HTR-8/SVneo (cell line): ENCODE measurements at places on chromosomes 3 and 15.
A peak's percentile ranks its signal among the peaks of the same experiment; 100 is the strongest.

DNA sequence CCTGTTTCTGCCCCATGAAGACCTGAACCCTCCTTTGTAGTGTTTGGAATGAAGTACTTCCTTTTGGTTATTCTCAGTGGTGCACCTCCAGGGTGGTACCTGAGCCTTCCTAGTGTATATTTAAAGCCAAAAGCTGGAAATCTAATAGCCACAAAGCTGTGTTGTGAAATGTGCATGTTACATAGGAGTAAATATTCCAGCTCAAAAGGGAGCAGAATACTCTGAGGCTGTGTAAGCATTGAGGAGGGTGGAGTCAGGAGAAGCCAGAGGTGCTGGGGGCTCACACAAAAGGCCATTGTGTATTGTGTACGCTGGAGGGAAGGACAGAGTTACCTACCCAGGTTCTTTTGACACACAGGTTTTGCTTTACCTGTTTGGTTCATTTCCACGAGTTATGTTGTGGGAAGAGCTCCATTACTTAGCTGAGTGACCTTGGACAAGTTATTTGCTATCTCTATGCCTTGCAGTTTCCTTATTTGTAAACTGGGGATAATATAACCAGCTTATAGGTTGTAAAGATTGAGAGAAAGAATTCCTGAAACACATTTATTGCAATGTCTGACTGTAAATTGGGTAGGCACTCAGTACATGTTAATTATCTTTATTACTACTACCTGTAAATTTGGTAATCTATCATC is 24.7 kb downstream of the GPR171 start:
- DNase-seq: no peak

DNA sequence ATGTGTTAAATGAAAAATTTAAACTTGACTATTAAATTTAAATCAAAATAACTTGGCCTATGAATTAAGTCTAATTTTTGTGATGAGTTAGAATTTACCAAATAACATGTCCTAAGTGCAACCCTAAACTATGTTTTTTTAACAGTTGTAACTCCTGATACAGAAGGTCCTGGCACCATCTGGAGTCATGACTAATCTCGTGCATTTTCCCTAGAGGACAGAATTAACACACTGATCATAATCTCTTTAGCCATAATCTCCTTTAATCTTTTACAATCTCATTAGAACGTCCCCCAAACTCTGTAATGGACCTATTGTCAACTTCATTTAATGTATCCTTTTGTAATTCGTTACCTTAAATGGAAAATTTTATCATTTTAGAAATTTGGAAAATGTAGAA is 100.6 kb downstream of the SUCNR1 start:
- DNase-seq: peak; percentile 18

DNA sequence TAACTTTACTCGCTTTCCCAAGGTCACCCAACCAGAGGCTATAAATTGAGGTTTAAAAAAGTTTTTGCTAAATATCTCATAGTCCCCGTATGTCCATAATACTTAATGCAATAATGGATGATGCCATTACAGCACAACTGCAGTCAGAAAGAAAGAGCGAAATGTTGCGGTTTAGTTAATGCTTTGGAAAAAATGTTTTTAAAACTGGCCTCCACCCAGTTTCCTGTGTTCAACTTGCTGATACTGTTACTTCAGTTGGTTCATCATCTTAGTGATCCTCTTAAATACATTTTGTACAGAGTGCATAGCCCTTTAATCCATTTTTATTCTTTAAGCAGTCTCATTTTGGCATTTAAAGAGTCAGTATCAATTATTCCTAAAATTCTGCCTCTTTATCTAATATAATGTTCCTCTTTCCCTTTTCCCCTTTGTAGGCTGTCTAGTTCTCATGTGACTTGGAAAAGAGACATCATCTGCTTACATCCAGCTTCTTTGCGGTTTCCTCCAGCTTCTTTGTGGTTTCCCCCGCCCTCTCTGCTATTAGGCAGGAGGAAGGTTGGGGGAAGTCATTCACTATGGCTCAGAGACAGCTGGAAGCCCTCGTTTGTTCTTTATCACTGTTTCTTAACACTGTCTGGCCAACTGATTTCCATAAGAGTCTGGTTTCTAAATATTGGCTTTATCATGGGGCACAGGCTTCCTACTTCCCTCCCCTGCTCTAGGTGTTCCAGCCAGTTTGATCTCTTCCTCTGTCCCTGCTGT is 154.3 kb downstream of the GOLIM4 start:
- no peak for DNase-seq

DNA sequence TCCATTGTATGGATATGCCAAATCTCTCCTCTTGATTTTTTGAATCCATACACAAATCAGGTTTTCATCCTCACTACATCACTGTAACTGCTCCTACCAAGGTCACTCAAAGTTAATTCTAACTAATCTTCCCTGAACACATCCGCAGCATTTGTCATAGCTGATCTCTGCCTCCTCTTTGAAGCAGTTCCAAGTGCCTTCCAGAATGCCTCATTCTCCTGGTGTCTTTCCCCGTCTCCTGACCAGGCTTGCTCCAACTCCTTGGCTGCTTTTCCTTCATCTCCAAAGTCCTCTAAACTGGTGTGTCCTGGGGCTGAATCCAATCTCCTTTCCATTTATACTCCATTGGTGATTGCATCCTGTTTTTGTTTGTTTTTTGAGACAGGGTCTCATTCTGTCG is 26.8 kb downstream of the KLHDC8B start:
- no peak for DNase-seq

DNA sequence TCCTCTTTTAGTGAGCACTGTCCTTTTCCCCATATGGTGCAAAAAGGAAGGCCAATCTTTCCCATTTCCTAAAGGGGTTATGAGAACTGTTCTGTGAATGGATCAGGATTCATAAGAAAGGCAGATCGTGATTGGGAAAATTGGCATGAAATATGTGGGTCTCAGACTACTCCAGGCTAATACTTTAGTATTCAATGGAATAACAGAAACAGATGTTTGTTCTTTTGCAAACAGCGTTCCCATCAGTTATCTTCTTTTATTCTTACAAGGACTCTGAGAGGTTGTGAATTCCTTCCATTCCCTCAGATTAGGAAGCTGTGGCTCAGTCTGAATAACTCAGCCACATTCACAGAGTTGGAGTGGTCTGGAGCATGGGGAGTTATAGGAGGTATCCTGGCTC is 51.3 kb upstream of the MTMR10 start:
- no peak for DNase-seq

DNA sequence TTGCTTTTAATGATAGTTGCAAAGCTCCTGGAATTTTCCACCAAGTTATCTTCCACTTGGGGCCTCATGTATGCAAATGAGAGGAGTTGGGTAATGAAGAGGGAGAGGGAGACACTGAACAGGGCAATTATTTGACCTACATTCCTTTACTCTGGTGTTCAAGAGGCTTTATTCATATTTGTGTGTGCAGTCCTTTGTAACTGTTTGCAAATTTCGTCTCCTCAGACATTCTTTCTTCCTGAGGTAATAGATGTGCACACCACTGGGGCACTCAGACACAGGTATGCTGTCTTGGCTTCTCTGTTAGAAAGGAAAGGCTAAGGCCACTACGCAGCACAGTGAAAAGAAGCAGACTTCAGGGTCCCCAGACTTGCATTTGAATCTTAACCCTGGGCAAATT is 189.7 kb upstream of the IL12A start:
- DNase-seq: no peak

DNA sequence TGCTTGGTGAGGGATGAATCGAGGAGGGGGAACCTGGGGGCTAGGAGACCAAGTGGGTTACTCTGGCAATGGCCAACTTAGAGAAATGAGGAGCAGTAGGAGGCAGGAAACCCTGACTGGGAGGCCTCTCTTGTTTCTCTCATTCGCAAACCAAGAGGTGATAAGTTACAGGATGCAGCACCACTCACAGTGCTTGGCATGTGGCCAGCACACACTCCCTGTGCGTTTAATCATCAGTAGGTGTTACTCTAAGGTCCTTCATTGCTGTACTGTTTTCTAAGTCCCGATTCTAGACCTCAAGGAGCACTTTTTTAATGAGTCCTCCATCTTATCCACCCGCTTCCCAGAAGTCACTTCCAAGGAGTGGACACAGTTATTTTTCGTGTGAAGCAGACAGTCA is 314.1 kb upstream of the TRIM42 start:
- DNase-seq: no peak

DNA sequence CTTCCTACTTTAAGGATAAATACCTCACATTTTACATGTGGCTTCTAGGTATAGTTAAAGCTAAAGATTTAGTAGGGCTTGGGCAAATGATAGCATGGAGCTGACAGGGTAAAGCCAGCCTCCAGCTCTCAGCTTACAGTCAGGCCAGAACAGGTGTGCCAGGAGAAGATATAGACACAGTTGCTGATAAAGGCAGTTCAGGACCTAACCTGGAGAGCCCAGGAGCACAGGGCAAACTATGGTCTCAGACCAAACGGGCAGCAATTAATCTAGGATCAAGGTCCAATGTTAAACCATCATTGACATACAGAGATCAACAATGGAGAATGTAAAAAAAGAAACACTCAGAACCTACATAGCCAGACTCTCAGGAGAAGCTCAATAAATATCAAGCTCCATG is 4.0 kb downstream of the WDR49 start:
- no peak for DNase-seq

DNA sequence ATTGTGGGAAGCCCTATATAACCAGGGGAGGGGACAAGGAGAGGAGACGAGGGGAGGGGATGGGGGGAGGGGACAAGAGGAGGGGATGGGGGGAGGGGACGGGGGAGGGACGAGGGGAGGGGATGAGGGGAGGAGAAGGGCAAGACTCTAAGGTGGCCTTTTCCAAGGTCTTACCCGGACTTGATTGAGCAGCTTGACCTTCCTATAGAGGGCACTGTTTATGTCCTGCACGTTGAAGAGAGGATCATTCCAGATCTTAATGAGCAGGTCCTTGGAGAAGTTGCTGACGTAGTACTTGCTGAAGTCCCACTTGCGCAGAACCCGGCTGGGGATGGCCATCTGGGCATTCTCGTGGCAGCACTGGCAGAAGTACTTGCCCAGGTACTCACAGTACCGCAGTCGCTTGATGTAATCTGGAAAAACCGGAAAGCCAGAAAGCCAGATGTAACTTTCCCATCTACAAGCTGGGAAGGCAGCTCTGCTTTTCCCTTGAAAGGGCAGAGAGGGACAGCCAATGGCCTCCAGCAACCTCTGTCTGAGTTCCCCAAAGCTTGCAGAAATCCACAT is 55.7 kb downstream of the RUBCN start:
- DNase-seq: no peak

- no peak for DNase-seq
Observed at GRCh38 chr3:94374439-94375161, 311.7 kb downstream of the NSUN3 start.

DNA sequence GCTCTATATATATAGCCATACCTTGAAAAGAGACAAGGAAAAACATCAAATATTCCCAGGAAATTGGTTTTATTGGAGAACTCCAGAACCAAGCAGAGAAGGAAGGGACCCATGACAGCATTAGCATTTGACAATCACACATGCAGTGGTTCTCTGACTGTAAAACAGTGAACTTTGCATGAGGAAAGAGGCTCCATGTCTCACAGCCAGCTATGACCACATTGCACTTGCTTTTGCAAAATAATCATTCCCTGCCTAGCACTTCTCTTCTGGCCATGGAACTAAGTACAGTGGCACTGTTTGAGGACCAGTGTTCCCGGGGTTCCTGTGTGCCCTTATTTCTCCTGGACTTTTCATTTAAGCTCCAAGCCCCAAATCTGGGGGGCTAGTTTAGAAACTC is 85.5 kb downstream of the TGFBR2 start:
- DNase-seq: no peak

GRCh38 chr3:170330366-170330765 is 27.1 kb upstream of the SKIL start:
- no peak for DNase-seq

GRCh38 chr3:177515786-177516157 is 318.5 kb upstream of the TBL1XR1 start:
- no peak for DNase-seq

DNA sequence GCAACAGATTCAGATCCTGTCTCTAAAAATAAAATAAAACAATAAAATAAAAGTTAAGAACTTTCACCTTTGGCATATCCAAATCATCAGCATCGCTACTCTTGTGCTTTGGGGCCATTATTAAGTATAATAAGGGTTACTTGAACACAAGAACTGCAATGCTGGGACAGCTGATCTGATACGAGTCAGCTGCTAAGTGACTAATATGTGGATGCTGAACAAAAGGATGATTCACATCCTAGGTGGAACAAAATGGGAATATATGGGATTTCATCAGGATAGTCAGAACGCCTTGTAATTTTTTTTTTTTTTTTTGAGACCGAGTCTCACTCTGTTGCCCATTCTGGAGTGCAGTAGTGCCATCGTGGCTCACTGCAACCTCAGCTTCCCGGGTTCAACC is 29.7 kb downstream of the BUB1B start:
- DNase-seq: peak; percentile 11

GRCh38 chr3:66615643-66616301 is 115.0 kb upstream of the LRIG1 start:
- no peak for DNase-seq

- DNase-seq: no peak
Observed at GRCh38 chr3:84836961-84837360, 121.8 kb upstream of the CADM2 start.

- DNase-seq: peak; percentile 55
Observed at GRCh38 chr3:106609666-106610301, 741.0 kb upstream of the CBLB start.

DNA sequence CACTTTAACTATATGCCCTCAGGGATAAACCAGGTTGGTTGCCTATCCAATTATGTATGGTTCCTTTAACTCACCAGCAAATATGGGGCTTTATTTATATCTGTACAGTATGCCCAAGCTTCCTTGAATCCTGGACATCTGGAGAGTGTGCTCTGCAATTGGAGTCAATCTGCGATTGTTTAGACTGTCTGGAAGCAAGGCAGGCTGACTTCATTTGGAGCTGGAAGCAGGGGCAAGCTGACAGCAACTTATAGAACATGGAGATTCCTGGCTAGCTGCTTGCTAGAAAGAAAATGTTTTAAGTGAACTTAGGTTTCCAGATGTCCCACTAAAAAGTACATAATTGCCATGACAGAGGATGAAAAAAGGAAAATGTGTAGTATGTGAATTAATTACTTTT is 63.7 kb upstream of the TPRG1 start:
- no peak for DNase-seq

GRCh38 chr15:40258544-40258943 is 19.7 kb downstream of the PAK6 start:
- no peak for DNase-seq

DNA sequence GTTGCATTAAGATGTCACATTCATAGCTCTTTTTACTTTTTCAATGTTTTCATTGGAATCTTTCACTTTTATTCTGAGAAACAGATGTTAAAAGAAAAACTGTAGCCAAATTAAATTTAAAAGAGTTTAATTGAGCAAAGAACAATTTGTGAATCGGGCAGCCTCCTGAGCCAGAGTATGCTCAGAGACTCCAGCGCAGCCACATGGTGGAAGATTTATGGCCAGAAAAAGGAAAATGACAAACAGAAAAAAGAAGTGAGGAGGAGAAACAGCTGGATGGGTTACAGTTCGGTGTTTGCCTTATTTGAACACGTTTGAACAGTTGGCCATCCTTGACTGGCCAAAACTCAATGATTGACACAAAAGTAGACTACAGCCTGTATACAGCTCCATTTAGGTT is 33.8 kb upstream of the RAB11A start:
- no peak for DNase-seq

GRCh38 chr3:130276203-130276803 is 69.2 kb upstream of the COL6A5 start:
- DNase-seq: peak; percentile 59

GRCh38 chr15:64249406-64249805 is 86.6 kb upstream of the PPIB start:
- DNase-seq: no peak
